ENCODE measurements at places on chromosomes 12 and 14.

GRCh38 chr12:123122626-123123025 lies 28.3 kb downstream of the PITPNM2 start:
- no peak for DNase-seq

DNA sequence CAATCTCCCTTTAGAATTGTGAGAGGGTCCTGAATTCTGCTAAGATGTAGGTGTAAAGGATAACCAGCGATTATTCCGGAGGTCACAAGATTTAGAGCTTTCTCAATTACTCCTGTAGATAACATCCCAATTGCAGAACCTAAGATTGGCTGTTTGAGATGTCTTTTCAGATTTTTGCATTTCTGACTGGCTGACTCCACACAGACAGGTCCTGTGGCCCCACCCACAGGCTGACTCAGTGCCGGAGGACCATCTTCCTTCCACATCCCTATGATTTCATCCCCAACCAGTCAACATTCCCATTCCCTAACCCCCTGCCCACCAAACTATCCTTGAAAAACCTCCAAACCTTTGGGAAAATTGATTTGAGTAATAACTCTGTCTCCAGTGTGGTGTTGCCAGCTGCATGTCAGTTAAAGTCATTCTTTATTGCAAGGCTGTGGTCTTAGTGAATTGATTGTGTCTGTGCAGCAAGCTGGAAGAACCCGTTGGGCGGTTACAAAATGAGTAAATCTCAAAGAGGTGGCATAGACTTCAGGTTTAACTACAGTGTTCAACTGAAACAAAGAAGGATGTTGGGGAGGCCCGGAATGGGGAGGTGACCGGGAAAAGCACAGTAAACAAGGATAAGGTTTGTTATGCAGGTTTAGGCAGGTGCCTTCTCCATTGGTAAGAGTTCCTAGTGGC lies 10.6 kb downstream of the FNTB start:
- DNase-seq: no peak

DNA sequence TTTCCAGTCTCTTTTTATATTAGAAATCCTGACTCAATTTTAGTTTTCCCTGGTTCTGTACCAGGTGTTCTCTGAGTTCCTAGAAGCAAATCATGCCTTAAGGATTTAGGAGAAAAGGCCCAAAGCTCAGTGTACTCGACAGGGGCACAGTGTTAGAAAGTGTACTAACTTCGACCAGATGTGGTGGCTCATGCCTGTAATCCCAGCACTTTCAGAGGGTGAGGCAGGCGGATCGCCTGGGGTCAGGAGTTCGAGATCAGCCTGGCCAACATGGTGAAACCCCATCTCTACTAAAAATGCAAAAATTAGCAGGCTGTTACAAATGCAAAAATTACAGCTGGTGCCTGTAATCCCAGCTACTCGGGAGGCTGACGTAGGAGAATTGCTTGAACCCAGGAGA lies 12.0 kb downstream of the VEZT start:
- DNase-seq: no peak

- DNase-seq: no peak
Observed at GRCh38 chr12:76237086-76237701, 111.0 kb downstream of the BBS10 start.

DNA sequence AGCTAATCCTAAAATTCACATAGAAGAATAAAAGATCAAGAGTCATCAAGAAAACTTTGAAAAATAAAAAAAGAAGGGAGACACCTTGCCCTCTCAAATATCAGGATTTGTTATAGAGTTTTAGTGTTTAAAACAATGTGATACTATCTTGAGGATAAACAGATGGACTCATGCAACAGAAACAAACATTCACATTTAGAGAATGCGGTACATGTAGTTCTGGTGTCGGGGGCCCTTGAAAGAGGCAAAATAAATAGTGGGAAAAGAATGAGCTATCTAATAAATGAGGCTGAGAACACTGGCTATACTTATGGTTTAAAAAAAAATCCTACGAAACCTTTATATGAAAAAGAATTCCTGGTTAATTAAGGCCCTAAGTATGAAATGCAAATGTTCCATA lies 127.7 kb downstream of the LLPH start:
- DNase-seq: no peak
